ENCODE measurements at places on chromosomes 16 and 17. TPM values are rescaled to one million over a fixed set of nuclear protein-coding genes. Genes with fewer than 3 reads are reported as not detected.
A peak's percentile ranks its signal among the peaks of the same experiment; 100 is the strongest.

The SMCR8 gene
- 15.1 TPM for total RNA-seq

The CACNG1 gene
- not detected for total RNA-seq

The EPOP gene
- total RNA-seq: 2.6 TPM

The DNAH3 gene
- total RNA-seq: 0.13 TPM

The ABCC12 gene
- total RNA-seq: not detected

The ST6GALNAC2 gene
- 8.7 TPM for total RNA-seq

DNA sequence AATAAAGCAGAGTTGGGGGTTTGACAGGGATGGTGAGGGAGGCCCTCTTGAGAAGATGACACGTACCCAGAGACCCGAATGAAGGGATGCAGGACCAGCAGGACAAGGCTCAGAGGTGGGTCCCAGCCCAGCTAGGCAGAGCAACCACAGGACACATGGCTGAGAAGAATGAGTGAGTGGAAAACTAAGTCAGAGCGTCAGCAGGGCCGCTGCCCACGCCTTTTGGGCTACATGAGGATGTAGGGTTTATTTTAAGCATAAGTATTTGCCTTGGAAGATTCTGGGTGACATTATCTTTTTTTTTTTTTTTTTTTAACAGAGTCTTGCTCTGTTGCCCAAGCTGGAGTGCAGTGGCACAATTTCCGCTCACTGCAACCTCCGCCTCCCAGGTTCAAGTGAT is 176.0 kb downstream of the TMEM132E start:
- no peak overlapping the region for H3K27ac ChIP-seq
- DNase-seq: no peak

DNA sequence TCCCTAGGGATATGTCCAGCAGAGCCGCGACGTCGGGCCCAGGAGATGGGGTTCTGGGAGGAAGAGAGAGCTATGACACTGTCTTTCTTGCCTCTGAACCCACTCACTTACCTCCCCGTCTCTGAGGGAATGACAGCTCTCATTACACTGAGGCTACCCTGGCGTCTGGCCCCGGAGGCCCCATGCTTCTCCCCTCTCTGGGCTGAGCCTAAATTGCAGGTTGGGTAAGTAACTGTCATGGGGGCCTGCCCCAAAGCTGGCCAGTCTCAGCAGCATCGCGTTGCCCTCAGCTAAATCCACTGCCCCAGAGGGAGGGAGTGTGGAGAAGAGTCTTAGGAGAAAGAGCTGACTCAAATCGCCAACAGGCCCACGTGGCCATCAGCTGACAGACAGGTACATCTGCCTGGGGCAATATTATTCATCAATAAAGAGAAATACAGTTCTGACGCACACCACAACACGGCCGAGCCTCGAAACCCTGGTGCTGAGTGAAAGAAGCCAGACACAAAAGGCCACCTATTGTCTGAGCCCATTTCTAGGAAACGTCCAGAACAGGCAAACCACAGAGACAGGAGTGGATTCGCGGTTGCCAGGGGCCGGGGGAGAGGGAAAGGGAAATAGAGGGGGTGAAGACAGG is 156.4 kb downstream of the C16orf95 start:
- no peaks in the 10 kb centered on the region for H3K4me1 ChIP-seq
- no peak overlapping the region for H3K4me3 ChIP-seq
- no peak overlapping the region for H3K27ac ChIP-seq
- DNase-seq: no peak
- H3K27me3 ChIP-seq: no peaks in the 10 kb centered on the region

DNA sequence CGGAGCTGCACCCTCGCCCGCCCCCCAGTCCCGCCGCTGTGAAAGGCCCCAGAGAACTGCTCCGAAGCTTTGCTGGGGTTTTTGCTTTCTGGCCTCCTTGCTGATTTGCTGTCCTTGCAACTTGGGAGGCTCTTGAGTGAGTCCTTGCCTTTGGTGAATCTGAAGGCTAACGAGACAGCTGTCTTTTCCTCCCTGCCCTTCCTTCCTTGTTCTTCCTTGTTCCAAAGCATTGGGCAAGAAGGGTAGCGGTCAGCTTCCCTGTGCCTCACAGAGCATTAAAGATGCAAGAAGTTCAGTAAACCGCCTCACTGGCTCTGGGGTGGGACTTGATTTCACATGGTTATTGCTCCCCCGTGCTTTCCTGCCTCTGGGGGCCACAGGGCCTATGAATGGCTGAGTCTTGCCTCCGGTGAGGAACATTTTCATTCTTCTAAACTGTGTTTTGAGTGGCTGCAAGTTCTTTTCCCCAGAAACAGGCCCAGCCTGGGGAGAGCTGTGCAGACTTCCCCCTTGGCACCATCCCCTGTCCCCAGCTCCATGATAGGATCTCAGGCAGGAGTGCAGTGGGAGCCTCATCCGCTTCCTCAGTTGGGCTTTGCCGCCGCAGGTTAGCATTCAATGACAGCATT is 1.4 kb downstream of the YPEL2 start:
- no peaks in the 10 kb centered on the region for H3K27me3 ChIP-seq
- peak overlapping the region; percentile 79 for H3K4me3 ChIP-seq
- DNase-seq: peak; percentile 92
- peak overlapping the region; percentile 90 for H3K27ac ChIP-seq
- H3K4me1 ChIP-seq: peaks cover 68% of the 10 kb centered on the region

GRCh38 chr17:64533784-64534183 is 27.0 kb downstream of the CEP95 start:
- no peaks in the 10 kb centered on the region for H3K4me1 ChIP-seq
- no peaks in the 10 kb centered on the region for H3K27me3 ChIP-seq
- H3K27ac ChIP-seq: no peak overlapping the region
- H3K4me3 ChIP-seq: no peak overlapping the region
- H3K36me3 ChIP-seq: peaks cover 57% of the 10 kb centered on the region

- no peak for DNase-seq
- H3K4me3 ChIP-seq: no peak overlapping the region
- H3K27me3 ChIP-seq: no peaks in the 10 kb centered on the region
These were observed 21.5 kb upstream of the SPN start for GRCh38 chr16:29641561-29641960.

DNA sequence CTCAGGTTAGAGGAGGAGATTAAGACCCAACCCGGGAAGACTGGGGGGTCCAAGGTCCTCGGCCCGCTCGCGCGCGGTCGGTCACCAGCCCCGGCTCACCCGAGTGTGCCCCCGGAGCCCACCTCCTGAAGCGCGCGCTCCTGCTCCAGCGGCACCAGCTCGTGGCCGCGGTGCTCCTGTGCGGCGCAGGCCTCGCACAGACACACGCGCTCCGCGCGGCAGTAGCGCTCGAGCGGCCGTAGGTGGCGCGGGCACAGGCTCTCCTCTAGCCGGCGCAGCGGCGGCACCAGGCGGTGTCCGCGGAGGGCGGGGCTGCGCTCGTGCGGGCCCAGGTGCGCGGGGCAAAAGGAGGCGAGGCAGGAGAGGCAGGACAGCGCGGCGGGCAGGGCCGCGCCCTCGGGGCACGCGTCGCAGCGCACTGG is 618 bp downstream of the TRIM47 start:
- H3K27me3 ChIP-seq: no peaks in the 10 kb centered on the region
- peaks cover 28% of the 10 kb centered on the region for H3K36me3 ChIP-seq
- peaks cover 50% of the 10 kb centered on the region for H3K4me1 ChIP-seq
- peak overlapping the region; percentile 97 for H3K27ac ChIP-seq
- peak overlapping the region; percentile 80 for H3K4me3 ChIP-seq

DNA sequence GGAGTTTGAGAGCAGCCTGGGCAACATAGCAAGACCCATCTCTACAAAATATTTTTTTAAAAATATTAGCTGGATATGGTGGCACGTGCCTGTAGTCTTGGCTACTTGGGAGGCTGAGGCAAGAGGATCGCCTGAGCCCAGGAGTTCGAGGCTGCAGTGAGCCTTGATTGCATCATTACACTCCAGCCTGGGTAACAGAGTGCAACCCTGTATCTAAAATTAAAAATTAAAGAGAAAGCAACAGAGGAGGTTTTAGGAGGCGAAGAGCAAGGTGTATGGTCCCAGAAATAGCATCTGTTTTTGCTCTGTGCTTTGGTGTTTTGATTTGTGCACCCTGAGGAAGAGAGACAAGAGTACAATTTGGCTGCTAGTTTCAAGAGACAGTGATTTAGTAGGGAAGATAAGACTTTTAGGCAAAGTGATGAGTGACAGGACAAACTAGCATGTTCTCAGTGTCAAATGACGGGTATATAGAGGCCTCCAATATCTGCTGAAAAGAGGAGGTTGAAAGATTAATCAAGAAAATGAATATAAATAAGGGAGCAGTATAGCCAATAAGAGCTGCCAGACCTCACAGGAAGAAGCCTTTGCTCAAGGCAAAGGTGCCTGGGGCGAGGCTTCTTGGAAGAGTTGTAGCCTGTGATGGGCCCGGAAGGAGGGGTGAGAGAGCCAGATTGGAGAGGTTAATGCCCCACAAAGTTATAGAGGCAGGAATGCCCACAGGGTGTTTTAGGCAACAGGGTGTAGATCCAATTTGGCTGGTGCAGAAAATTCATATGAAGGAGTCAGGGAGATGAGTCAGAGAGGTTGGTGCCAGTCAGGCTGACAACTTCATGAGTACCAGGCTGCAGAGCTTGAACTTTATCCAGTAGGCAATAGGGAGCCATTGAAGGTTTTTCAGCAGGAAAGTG is 11.4 kb downstream of the HLF start:
- DNase-seq: no peak
- H3K27me3 ChIP-seq: no peaks in the 10 kb centered on the region
- H3K4me1 ChIP-seq: peaks cover 97% of the 10 kb centered on the region
- no peaks in the 10 kb centered on the region for H3K36me3 ChIP-seq

DNA sequence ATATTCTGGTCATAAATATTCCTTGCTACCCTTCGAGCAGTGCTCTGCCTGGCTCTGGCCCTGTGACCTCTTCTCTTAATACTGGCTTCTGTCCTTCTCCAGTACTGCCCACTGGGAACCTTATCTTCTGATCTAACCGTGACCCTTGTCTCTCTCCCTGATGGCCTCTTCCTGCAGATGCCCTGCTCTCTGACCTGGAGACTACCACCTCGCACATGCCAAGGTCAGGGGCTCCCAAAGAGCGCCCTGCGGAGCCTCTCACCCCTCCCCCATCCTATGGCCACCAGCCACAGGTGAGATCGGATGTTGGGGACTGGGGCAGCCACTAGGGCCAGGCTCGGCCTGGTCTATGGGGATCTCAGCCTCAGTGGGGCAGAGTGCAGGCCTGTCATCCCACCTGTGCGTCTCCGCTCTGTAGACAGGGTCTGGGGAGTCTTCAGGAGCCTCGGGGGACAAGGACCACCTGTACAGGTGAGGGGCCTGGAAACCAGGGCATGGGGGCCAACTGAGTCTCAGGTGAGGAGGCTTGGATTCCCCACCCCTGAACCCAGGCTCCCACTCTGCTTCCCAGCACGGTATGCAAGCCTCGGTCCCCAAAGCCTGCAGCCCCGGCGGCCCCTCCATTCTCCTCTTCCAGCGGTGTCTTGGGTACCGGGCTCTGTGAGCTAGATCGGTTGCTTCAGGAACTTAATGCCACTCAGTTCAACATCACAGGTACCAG is 1.5 kb downstream of the TGFB1I1 start:
- DNase-seq: no peak
- peaks cover 50% of the 10 kb centered on the region for H3K36me3 ChIP-seq
- peak overlapping the region; percentile 85 for H3K4me3 ChIP-seq
- H3K4me1 ChIP-seq: peaks cover 67% of the 10 kb centered on the region

DNA sequence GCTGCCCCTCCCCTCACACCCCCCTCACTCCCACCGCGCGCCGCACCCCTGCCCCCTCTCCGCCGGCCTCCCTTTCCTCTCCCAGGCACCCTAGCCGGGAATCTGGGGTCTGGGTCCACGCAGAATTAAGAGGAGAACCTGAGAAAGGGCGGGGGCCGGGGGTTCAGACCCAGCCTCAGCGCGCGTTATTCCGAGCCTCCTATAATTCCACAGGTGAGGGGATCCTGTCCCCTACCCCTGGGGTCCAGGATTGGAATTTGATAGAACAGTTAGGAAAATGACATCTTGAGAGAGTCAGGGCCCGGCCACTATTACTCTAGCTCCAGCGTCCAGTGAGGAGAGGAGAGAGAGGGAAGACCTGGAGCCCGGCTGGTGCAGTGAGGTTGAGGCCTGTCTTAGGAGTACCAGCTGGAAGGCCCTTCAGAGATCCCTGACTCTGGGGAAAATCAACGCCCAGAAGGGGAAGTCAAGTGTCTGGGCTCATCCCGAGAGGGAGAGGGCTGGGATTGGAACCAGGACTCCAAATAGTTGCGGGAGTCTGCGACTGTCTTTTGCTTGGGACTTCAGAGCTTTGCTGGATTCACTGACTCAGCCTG is 17.3 kb downstream of the GRB7 start:
- H3K4me1 ChIP-seq: peaks cover 25% of the 10 kb centered on the region
- no peak for DNase-seq
- no peaks in the 10 kb centered on the region for H3K27me3 ChIP-seq

DNA sequence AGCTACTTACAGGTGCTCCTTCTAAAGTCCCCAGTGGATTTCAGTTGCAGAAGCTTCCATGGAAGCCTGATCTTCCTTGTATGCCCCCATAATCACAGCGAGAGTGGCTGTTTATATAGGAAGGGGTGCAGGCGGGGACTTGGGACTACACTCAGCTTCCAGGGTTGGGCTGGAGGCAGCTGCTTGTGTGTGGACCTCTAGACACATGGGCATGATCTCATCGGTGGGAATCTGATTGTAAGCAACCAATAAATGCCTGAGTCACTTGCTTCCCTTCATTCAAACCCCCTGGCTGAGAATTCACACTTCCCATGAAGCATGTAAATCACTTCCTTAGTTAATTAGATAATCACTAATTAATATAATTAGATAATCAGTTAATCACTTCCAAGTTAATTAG is 1.0 kb upstream of the KRT20 start:
- H3K4me3 ChIP-seq: no peak overlapping the region
- DNase-seq: no peak
- no peak overlapping the region for H3K27ac ChIP-seq
- peaks cover 7% of the 10 kb centered on the region for H3K27me3 ChIP-seq
- H3K36me3 ChIP-seq: no peaks in the 10 kb centered on the region
- no peaks in the 10 kb centered on the region for H3K4me1 ChIP-seq

DNA sequence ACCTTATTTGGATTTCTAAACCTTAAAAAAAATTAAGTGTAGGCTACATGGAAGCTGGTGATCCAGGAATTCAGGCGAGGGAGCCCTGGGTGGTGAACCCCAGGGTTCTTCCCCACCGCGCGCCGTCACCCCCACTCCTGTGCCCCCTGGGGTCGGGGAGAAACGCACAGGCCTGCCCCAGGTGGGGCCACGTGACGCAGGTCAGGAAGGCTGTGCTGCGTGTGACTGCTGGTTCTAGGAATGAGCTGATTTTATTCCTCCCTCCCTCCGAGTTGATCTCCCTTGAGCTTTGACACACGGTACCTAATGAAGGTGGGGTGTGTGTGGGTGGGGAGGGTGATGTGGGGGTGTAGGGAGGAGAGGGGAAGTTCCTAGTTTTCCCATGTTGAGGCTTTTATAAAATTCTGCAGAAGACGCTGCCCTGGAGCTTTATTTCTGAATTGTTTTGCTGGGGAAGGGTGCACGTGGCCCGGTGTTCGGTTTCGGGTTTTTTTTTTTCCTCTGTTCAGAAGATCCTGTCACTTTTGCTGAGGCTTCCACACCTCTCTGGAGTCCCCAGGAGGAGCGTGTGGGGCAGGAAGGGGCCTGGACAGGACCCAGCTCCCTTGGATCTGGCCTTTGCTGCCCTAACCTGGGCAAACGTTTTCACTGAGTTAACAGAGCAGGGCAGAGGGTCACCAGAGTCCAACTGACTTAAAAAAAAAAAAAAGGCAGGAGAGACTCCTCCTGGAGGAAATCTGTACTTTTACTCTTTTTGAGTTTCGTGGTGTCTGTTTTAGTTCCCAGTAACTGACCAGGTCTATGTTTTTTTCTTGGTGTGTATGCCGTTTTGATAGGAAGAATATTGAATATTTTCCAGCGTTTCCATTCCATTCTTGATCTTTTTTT is 55.8 kb upstream of the GSE1 start:
- H3K27ac ChIP-seq: peak overlapping the region; percentile 79
- H3K27me3 ChIP-seq: no peaks in the 10 kb centered on the region
- H3K4me1 ChIP-seq: peaks cover 73% of the 10 kb centered on the region
- H3K4me3 ChIP-seq: peak overlapping the region; percentile 82
- H3K36me3 ChIP-seq: no peaks in the 10 kb centered on the region

Measured in esophagus muscularis mucosa (tissue), 4 donors.